ENCODE measurements at places on chromosomes 2 and 18.

DNA sequence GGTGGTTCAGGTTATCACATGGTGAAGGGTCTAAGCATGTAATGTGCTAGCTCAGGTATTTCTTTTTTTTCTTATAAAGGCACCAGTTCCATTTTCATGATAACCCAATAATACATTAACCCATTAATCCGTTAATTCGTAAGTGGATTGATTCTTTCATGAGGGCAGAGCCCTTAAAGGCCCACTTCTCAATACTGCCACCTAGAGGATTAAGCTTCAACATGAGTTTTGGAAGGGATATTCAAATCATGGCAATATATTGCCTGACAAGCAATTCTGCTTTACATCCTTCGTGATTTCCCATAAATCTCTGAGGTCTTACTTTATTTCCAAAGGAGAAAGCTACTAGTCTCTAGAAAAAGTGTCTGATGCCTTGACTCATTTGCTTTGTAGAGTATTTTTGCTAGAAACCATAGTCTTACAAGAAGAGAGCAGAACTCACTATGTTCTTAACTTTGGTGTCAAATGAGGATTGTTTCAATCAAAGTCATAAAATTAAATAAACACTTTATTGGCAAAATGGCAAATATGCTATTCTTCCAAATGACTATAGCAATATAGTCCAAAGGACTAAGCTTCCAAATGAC is 271.3 kb downstream of the KCNS3 start:
- DNase-seq: no peak

GRCh38 chr2:210195101-210195852 is 24.1 kb upstream of the KANSL1L start:
- DNase-seq: no peak

DNA sequence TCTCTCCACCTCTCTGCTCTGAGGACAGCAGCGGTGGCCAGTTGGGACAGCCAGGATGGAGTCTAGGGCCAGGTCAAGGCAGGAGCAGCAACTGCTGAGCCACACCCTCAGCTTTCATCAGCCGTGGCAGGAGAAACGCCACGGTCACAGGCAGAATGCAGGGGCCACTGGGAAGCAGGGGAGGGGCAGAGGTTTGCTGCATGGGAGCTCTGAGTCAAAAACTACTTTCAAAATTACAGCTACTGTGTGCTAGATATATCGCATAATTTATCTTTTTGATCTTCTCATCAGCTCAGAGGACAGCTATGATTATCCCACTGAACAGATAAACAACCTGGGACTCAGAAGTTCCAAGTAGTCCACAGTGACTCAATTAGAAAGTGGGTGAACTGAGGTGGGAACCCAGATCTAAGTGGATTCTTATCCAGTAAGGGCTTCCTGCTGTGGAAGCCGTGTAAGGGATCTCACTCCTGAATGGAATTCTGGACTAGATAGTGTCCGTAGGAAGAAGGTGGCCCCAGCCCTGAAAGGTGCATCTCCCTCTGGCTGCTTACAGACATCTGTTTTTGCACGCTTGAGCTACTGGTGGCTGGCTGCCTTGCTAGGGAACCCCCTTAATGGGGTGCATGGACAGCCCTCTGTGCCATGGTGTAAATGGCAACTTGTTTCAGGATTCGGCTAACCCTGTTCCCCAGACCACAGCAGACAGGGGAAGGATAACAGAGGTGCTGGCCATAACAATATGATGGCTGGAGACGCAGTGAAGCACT is 194.6 kb upstream of the SMAD2 start:
- DNase-seq: peak; percentile 48

DNA sequence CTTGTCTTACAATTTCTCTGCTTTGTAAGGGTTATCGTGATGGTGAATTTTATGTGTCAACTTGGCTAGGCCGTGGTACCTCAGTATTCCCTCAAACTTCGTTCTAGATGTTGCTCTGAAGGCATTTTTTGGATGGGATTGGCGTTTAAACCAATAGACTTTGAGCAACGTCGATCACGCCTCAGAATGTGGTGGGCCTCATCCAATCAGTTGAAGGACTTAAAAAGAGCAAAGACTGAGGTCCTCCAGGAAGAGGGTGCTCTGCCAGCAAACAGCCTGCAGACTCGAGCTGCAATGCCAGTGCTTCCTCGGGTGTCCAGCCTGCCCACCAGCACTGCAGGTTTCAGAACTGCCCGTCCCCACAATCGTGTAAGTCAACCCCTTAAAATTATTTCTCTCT is 145.8 kb upstream of the SALL3 start:
- no peak for DNase-seq

- no peak for DNase-seq
Measured at GRCh38 chr18:24214144-24214543, 75.3 kb downstream of the CABYR start.

GRCh38 chr2:168064011-168064998 is 183.1 kb downstream of the STK39 start:
- DNase-seq: no peak
